Stimulated activated CD4-positive, alpha-beta T cell treated with anti-CD3 and anti-CD28 coated beads, Interleukin-2, amount 100 ng/mL, for 24 hours (primary cell): ENCODE measurements at places on chromosomes 11 and 22.

- no peak for DNase-seq
Observed at GRCh38 chr11:122099374-122100036, 16.5 kb downstream of the BLID start.

GRCh38 chr11:59523541-59523940, 12.2 kb downstream of the OR4D9 start:
- DNase-seq, result no peak

GRCh38 chr22:48609279-48609865, 1218.3 kb downstream of the BRD1 start:
- DNase-seq, result no peak

- DNase-seq, result no peak
Observed at GRCh38 chr22:35076630-35077029, 10.7 kb downstream of the ISX start.

GRCh38 chr11:60791153-60791933, 6.2 kb downstream of the MS4A10 start:
- no peak for DNase-seq

DNA sequence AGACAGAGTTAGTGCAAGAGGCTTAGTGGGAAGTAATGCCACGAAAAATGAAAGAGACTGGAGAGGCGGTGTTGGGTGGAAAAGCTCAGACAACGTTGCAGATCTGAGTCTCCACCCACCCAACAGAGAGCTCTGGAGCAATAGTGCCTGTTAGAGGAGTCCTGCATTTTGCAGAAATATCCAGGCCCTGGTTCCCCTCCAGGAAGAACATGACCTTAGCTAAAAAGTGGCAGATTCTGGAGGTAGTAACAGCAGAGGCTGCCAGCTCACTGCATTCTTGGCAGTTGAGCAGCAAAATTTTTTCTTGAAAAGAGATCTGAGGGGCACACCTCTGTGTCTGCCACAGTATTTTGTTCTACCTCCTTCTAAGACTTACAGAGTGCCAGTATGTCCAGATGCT, 27.7 kb upstream of the BIRC3 start:
- no peak for DNase-seq

DNA sequence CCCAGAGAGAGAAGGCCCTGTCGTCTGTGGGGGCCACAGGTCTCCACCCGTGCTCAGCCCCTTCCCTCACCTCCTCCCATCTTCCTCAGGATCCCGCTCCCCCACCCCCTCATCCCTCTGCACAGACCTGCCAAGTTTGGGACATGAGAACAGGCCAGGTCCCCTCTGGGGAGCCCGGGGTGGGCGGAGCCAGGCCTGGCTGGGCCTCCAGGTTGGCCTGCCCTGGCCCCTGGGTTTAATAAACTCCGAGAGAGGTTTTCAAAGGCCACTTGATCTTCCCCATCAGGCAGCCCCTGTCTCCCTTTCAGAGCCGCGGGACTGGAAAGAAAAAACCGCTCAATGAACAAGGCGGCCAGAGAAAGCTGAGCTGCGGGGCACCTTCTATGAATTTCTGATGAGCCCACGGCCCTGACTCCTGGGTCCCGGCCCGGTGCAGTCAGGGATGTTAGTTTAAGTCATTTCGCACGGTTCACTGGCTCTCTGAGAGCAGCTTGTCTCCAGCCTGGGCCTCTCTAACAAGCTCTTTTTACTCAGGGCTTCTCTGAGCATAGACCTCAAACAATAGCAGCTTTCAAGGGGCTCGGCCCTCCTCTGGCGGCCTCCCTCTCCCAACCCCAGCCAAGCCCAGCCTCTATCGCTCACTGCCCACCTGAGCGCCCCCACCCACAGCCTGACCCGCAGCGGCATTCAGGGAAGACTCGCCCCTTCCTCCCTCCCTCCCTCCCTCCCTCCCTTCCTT, 64.8 kb downstream of the RPUSD4 start:
- no peak for DNase-seq

DNA sequence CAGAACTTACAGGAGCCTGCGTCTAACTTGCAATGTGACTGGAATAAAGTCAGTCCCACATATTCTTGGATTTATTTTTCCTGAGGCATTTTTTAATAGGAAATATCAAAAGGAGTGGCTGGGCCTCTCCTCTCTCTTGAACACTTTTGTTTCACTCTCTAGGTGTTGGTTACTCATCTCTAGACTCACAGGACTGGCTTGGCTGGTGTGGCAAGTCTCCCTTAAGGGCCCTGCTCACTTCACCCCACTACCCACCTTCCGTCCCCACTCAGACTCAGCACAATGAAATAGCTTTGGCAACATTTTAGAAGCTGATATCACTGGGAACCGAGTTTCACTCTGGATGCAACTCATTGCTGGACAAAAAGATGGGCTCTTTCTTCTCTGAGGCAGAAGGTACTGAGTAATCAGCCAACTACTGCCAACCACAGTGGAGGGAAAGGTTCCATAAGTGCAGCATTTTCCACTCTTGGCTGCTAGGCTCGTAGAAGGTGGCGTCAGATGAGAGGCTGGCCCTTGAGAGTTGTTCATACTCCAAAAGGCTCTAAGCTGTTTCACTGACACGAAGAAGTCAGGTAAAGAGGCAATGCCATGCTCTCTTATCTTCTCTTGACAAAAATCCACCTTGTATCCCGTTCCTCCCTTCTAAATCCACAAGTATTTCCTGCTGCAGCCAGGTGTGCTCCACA, 390.6 kb downstream of the SOX6 start:
- DNase-seq, result no peak

DNA sequence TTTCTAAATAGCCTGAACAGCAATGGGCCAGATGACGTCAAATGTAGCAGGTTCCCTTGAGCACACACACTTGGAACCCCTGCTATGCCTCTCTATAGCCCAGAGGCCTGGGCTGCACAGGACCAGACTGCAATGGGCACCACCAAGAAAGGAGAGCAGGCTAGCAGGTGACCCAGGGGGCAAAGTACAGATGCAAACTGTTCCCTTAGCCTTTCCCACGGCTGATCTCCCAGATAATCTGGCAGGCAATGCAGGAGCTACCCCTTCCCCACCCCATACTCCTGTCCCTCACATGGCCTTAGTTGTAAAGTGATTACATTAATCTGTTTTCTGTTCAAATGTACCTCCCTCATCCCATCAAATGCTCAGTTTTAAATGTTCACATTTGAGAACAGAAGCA, 41.3 kb downstream of the SMCO4 start:
- no peak for DNase-seq

DNA sequence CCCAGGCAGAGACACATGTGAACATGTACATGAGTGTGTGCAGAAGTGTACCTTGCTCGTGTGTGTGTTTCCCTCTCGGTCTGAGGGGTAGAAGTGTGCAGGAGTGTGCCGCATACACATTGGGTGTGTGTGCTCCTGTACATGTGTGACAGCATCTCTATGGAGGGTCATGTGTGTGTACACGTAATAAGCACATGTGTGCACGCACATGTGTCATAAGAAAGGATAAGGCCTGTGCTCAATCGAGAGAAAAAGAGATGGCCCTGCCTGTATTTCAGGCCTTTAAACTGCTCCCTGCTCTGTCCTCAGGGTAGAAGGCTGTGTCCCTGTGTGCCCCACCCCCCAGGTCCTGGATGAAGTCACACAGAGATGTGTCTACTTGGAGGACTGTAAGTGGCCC, 61.8 kb downstream of the OTOG start:
- DNase-seq, result no peak
